Stimulated activated CD8-positive, alpha-beta memory T cell treated with anti-CD3 and anti-CD28 coated beads, Interleukin-15, amount 100 ng/mL, for 48 hours (primary cell): ENCODE measurements at places on chromosomes 7 and 10.

- DNase-seq, result no peak
Measured at GRCh38 chr10:9294132-9294663, 1239.7 kb downstream of the GATA3 start.

DNA sequence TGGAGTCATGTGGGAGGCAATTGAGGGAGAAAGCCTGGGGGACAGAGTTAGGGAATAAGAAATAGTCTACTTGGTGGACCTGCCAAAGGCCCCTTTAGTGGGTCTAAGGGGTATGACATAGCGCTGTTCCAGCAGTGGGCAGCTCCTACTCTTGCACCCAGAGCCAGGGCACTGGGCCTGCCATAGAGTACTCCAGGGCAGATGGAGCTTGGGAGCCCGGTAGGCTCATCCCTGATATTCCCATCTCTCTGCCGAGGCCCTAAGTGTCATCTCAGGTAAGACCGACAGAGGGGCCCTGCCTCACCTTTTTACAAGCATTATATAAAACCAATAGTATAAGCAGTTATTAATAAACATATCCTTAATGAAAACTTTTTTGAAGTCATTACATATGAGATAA, 9.6 kb downstream of the SAMD9L start:
- DNase-seq, result no peak

GRCh38 chr7:156751319-156751718, 110.7 kb downstream of the RNF32 start:
- peak; percentile 39 for DNase-seq

DNA sequence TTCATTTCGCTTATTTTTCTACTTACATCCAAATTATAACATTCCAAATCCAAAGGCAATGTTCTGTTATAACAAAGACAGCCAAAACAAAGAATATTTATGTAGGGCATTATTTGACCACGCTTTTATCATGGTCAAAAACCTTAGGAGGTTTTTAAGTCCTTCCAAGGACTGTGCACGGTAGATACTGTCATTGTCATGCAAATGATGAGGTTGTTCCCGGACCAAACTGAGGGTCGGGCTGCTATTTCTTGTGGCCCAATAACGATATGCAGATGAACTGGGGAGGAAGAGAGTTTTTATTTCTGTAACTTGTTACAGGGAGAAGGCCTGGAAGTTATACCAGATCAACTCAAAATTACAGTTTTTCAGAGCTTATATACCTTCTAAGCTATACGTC, 56.6 kb upstream of the STEAP4 start:
- DNase-seq, result no peak

- DNase-seq, result no peak
Measured at GRCh38 chr7:83852136-83852535, 203.2 kb upstream of the SEMA3E start.

DNA sequence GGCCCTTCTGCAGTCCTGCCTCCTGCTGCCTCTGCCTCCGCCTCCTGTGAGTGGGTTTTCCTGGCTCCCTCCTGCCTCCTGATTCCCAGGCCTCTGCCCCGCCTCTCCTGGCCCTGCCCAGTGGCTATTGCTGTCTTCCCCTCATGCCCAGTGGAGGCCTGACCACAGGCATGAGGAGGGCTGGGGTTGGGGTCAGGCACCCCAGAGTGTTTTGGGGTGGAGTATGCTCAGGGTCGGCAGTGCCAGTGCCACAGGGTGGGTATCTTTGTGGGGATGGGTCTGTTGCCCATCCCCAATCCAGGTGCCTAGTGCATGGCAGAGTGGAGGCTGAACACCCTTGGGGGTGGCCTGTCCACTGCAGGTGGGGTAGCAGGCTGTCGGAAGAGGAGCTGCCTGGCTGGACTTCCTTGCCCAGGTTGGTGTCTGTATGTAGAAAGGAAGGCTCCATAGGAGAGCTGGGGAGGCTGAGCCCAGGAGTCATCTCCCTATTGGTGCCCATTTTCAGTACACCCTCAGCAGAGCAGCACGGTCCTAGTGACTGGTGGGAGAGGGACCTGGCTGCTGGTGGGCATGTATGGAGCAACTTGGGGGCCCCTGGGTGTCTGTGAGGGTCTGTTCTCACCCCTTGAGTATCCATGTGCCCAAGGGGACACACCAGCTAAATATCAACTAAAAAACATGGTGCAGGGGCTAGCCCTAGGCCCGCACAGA, 62.2 kb downstream of the ARHGAP22 start:
- DNase-seq, result no peak

DNA sequence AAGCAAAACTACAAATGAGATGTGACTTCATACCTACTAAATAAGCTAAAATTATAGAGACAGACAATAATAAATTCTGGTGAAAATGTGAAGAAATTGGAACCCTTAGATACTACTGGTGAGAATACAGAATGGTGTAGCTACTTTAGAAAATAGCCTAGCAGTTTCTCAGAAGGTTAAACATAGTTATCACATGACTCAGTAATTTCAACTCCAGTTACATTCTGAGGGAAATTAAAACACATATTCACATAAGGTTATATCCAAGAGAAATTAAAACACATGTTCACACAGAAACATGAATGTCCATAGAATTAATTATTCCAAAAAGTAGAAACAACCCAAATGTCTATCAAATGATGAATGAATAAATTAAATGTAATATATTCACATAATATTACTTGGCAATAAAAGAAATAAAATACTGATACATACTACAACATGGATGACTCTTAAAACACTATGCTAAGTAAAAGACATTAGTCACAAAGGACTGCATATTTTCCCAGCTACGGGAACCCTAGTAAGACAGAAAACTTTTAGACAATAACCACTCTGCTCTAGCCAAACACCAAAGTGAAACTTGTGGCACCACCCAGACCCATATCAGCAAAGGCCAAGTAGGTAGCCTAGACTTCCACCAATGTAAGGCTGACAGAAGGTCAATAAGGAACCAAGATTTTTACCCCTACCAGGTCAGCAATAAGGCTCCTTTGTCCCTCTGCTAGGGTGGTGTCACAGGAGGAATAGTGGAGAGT, 25.1 kb downstream of the SLC25A40 start:
- no peak for DNase-seq

GRCh38 chr7:107660381-107661080, at the start of gene SLC26A4:
Gene SLC26A4 (plus strand): TSS chr7:107660828. CDS start chr7:107661642, 814 bp downstream.
- DNase-seq, result peak; percentile 58

- no peak for DNase-seq
Measured at GRCh38 chr7:159036916-159037605, 107.6 kb downstream of the VIPR2 start.

DNA sequence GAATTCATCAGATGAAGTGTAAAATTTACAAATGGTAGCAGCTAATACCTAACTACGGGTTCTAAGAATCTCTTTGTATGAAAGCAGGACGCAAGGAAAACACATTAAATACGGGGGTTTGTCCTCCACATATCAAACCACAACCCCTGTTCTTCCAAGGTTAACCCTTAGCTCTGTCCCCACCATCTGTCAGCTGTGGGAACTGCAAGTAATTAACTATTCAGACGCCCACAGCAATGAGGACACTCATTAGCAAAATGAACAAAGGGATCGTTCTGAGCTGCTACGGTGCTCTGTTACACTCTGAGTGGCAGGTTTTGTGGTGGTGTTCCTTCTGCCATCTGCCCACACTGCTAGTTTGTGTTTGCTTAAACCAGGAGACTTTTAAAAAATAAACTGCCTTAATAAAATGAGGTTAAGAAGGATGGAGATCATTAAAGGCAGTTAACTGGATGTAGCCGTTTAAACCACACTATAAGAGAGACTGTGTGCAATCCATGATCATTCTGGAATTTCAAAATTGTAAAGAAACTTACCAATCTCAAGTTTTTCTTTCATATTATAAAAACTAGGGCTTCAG, 51.4 kb downstream of the C10orf67 start:
- peak; percentile 19 for DNase-seq

DNA sequence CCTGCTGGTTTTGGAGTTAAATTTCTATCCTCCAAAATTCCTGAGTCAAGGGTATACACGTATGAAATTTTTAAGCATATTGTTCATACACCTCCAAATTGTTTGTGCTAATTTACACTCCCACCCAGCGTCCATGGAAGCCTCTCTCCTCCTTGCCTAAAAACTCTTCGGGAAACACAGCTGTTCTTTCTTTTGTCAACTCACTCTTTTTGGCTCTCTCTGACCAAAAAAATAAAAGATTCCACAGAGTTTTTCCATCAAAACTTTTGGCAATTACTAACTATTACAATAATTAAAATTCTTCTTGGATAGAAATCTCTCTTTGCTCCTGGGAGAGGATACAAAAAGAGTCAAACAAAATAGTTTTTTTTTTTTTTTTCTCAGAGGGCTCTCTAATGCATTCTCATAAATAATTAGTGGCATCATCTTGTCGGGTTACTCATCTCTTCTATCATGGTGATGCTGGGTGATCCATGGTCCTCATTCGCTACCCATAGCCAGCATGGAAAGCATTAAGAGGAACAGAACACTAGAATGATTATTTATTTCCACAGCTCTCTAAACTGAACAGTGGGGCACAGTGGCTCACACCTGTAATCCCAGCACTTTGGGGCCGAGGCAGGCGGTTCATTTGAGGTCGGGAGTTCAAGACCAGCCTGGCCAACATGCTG, 310.7 kb downstream of the SFMBT2 start:
- no peak for DNase-seq

DNA sequence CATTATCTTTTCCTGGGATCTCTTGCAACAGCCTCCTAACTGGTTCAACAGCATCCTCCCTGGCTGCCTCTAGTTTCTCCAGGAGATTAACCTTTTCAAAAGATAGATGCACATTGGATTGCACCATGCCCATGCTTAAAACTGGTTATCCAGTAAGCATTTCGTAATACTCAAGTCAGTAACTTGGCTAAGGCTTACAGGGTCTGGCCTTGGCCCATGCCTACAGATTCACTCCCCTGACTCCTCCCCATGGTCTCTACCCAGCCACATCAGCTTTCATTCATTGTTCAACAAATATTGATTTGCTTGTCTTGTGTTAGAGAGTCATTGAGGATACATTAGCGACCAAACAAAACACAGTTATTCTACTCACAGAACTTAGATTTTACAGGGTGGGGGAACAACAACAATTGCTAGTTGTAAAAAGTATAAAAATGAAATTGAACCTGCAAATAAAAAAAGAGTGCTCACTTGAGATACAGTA, 1.8 kb upstream of the KIF20B start:
- no peak for DNase-seq

DNA sequence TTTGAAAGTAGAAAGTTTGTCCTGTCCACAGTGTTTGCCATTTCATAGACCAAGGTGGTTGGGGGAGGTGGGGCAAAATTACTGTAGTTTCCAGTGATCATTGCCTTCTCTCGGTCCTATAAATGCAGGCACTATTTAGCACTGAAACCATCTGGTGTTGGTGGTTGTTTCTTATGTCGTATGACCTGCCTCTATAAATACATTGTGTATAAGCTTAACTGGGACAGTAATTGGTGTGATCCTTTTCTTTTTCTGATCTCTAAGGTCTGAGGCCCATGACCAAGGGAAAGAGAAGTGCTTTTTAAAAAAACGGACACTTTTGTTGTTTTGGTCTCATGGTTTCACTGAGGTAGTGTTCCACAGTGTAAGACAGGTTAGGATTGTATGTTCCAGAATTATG, 63.1 kb downstream of the AUTS2 start:
- DNase-seq, result no peak

DNA sequence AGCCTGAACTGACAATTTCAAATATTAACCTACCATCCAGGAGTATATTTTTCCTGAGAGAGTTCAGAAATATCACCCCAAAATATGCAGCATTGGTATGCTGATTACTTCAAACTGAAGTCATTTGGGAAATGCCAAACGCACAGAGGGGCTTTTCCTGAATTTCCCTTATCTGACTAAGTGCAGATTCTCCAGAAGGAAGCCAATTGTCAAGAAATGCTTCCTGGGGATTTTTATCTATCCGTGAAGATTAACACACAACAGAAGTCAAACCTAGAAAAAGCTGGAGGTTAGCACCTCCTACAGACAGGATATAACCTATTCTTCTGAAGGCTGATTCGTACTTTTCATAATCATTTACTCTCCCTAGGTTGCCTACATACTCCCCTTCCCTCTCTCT, 91.0 kb downstream of the AKR1D1 start:
- no peak for DNase-seq

DNA sequence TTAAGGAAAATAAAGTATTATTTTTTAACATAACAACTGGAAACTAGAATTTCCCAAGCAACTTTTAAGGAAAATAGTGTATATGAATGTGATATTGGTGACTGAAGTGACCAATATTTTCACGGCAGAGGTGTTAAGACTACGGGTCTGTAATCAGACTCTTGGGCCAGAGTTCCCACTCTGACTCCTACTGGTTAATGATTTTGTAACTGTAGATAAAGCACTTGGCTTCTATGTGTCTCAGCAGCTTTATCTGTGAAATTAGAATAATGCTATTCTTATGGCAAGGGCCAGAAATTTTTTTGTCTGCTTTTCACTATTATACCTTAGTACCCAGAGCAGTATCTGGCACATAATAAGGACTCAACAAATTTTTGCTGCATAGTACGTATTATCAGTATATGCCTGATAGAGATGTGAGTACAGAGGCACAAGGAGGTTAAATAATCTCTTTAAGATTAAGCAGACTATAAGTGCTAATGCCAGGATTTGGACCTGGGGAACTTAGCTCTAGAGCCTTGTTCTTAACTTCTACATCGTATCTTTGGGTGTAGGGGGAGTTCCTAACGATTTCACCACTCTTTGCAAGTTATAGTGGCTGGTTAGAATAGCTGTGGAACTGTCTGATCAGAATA, 186.1 kb upstream of the SLC26A5 start:
- no peak for DNase-seq
